ENCODE measurements at places on chromosomes 3 and 15. TPM values are rescaled to one million over a fixed set of nuclear protein-coding genes. Genes with fewer than 3 reads are reported as not detected.

- no peak for DNase-seq
Measured at GRCh38 chr15:29674661-29675533, 147.4 kb downstream of the TJP1 start.

DNA sequence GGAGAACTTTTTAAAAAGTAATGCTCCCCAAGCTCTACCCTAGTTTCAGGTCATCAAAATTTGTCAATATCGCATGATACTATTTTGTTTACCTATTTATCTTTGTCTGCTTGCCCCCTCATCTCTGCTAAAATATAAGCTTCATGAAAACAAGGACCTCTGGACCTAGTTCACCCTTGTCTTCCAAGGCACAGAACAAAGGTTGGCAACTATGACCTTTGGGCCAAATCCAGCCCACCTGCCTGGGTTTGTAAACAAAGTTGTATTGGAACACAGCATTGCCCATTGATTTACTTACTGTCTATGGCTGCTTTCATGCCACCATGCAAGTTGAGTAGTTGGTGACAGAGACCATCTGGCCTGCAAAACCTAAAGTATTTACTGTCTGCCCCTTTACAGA is 462.2 kb upstream of the SUCLG2 start:
- no peak for DNase-seq

DNA sequence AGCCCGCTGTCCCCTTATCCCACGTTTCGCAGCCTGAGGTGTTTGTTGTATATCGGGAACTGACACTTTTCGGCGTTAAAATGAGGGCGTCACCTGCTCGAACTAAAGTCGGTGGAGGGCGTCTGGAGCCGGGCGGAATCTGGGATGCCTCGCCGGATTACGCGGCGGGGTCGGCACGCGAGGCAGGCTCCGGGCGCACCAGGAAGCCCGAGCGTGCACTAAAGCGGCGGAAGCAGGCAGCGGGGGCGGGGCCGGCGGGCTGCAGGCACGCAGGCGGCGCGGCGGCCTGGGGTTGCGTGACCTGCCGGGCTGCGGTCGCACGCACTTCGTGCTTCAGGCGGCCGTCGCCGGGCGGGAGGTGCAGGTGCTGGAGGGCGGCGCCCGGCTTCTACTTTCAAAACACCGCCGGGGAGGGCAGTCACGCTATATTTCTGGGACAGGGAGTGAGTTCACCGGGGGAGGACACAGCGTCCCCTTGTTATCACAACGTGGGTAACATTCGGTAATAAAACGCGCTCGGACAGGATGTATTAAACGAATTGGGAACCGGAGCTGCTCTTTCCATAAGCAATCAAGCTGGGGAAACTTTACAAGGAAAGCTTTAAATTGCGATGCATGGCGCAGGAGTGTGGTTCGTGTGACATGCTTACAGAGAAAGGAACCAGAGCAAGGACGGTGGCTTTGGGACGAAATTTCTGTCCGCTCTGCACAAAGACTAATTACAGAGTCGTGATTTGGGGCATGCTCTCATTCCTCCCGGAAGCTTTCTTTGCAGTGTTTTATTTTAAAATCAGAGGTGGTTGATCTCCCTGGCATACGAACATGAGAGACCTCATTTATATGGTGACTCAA is 9.1 kb upstream of the LEKR1 start:
- DNase-seq, result peak; percentile 59

GRCh38 chr3:126208606-126209256 is 28.3 kb upstream of the ALDH1L1 start:
- peak; percentile 73 for DNase-seq

- DNase-seq, result no peak
Measured at GRCh38 chr3:194689493-194689944, 3.8 kb downstream of the FAM43A start.

GRCh38 chr3:72836923-72837322 is 11.3 kb downstream of the SHQ1 start:
- DNase-seq, result peak; percentile 75

- DNase-seq, result no peak
Measured at GRCh38 chr15:61528581-61528910, 299.4 kb upstream of the RORA start.

GRCh38 chr3:71733319-71733718 is 8.1 kb upstream of the EIF4E3 start:
- DNase-seq, result no peak

DNA sequence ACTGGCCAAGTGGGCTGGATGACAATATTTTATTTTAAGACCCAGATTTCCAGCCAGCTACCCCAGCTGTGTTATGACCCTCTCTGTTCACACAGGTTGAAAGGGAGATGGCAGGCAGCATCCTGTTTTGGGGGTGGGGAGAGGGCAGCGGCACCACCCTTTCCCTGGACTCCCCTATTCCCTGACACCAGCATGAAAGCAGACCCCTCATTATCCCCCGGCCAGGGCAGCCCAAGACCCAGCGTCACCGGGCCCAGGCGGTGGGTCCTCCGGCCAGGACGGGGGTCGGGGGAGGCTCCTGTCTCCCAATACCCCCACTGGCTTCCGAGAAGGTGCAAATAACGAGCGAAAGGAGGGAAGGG is 127.6 kb upstream of the MEF2A start:
- no peak for DNase-seq

- no peak for DNase-seq
Measured at GRCh38 chr3:155745795-155746550, 1.1 kb upstream of the PLCH1 start.

GRCh38 chr3:143337387-143337786 is 217.8 kb downstream of the CHST2 start:
- DNase-seq, result no peak

DNA sequence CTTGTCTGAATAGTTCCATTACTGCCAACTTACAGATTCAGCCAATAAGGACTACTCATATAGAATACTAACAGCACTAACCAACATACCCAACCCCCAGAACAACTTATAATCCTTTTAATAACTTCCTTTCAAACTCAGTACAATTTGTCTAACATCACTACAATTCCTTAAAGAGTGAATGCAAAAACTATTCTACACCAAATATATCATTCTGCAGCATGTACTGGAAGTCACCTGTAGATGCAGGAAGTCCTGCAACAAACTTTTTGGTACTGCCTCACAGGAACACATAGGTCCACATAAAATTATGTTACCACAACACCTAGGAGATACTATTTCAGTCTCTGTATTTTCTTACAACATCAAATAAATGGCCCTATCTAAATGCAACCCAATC is 2.1 kb downstream of the CCNL1 start:
- DNase-seq, result no peak

DNA sequence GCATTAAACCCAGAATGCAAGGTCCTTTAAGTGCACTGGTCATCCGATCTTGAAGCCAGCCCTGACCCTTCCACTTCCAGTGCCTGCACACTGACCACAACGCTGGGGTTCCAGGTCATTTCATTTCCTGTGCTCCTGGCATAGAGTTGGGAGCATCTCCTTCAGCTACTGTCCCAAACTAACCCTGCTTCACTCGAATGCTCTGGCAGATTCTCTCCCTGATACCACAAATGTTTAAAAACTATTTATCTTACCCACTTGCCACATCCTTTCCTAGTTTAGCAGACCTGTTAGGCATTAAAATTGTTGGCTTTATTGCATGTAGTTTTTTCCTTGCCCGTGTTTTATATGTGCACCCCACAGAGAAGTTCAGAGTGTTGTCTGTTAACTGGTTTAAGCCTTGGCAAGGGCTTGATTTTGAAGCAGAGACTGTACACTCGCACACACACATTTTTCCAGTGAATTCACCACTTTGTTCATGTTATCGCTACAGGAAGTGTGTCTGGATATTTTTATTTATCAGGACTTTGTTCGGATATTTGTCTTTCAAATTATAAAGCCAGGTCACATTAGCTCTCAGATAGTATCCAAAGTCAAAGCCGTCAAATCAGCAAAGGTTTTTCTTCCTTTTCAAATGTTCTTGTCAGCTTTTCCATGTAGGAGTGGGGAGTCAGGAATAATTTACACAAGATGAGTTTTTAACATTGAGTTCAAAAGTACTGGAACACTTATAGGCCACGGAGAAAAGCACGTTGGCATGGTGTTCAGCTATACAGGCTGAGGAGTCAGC is 77.3 kb downstream of the ABI3BP start:
- no peak for DNase-seq

DNA sequence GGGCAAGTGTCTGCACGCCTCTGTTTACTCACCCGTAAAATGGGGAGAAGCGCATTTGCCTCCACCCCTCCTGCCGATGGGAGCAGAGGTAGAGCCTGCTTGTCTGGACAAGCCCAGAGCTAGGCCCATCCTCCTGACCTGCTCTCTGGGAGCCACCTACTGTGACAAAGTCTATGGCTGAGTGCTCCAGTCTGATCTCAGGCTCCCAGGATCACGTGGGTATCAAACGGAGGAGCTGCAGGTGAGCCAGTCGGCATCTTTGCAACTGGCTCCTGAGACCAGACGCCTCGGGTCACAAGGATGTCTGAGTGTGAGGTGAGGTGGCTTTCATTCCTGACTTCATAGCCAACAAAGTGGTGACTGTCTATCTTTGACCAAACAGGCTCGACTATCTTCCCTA is 2.1 kb upstream of the ALDH1A3 start:
- DNase-seq, result no peak

- DNase-seq, result no peak
Measured at GRCh38 chr3:130772129-130772528, 25.5 kb upstream of the PIK3R4 start.

DNA sequence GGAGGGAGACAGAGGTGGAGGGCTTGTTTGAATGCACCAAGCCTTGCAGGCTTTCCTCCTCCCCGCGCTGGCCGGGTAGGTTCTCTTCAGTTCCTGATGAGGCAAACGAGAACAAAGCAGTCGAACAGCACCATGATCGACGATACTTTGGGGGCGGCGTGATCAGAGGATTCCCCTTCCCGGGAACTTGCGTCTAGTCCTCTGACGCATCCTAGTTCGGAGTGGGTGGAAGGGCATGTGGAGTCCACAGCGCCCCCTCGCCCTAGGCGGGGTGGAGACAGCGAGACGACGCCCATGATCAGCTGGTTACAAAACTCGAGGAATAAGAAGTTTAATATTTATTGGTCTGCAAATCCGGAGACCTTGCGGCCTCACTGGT is 452 bp upstream of the SV2B start:
- no peak for DNase-seq

GRCh38 chr3:190738636-190739155 is 123.8 kb downstream of the GMNC start:
- no peak for DNase-seq

DNA sequence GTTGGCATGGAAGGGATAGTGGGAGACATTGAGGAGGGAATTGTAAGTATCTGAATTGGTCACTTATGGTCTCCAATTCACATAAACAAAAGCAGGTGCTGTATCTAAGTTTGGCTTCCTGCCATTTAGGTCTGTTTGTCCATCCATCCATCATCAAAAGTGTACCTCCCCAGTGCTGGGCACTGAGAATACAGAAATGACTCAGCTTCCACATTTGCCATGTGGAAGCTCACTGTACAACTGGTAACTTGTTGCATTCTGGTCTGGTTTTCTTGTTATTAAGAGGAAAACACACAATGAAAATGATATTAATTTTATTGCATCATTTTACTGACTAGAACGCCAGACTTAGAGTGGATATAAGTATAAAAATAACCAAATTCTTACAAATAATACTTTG is 30.9 kb upstream of the MUC13 start:
- DNase-seq, result no peak

GRCh38 chr15:30906366-30906765 is 2.7 kb downstream of the FAN1 start:
- DNase-seq, result no peak

DNA sequence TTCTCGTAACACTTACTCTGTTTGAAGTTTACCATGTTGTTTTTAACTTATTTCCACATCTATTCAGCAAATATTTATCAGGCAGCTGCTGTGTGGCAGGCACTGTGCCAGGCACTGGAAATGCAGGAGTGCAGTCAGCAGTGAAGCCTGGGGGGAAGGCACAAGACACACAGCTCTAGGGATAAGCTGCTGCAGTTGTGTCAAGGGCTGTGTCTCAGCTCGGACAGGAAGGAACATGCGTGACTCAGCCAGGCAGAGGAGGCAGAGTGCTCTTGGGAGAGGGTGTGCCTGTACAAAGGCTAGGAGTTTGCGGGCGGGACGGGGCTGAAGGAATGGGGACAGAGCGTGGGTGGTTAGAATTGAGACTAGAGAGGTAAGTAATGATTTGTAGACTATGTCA is 24.7 kb downstream of the LYSMD4 start:
- peak; percentile 61 for DNase-seq

DNA sequence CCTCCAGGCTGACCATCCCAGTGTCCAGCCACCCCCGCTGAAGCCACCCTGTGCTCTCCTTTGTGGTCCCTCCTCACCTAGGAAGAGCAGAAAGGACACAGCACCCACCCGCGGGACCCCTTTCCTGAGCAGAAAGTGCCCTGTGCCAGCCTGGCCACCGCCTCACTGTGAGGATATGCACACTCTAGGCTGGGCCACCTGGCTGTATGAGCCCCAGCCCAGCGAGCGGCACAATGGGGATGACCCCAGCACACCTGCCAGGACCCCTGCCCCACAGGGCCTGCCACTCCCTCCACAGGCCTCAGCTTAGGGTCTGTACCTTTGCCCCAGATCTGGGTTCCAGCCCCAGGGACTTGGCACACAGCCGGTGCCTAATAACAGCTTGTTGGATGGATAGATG is 47.9 kb upstream of the FURIN start:
- DNase-seq, result no peak

- no peak for DNase-seq
Measured at GRCh38 chr3:136842294-136842693, 19.7 kb upstream of the NCK1 start.

GRCh38 chr3:119636891-119637611 is 23.3 kb downstream of the POPDC2 start:
- no peak for DNase-seq

GRCh38 chr3:172980849-172981248 is 160.2 kb downstream of the SPATA16 start:
- DNase-seq, result no peak

GRCh38 chr3:197404030-197404429 is 105.6 kb upstream of the DLG1 start:
- no peak for DNase-seq

GRCh38 chr15:78322724-78323521 is 17.2 kb upstream of the CRABP1 start:
- DNase-seq, result no peak

DNA sequence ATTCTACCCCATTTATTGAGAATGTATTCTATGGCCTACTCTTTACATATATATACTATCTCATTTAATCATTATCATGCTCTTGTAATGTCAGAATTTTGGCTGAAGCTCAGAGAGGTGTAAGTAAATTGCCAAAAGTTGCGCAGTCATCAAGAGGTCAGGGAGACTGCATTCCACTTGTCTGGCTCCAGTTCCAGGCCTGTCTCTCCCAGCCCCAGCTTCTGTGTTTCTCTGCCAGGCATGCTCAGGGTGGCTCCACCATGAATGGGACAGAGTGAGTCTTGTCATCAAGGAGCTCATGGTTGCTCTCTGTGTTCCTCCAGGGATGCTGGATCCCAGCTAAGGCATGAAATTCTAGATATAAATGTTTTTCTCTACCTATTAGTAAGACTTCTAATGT is 635.1 kb upstream of the MDFIC2 start:
- DNase-seq, result no peak

Gene AQP9
- 1.3 TPM for total RNA-seq

Gene ST3GAL6
- 22.1 TPM for total RNA-seq

Gene FBN1
- 83.2 TPM for total RNA-seq

Gene P2RY13
- total RNA-seq, result 6.9 TPM

Gene CKMT1A
- total RNA-seq, result 0.66 TPM

Gene TRIM42
- not detected for total RNA-seq

Gene UBA7
- 50.5 TPM for total RNA-seq

Gene LOXL1
- 5.6 TPM for total RNA-seq

Gene LRRC3B
- total RNA-seq, result not detected

Gene ATP13A5
- not detected for total RNA-seq

Gene SEMA5B
- total RNA-seq, result 0.15 TPM

Gene GOLGA8M
- total RNA-seq, result 5.0 TPM

Gene SIDT1
- total RNA-seq, result 3.8 TPM

Gene FETUB
- not detected for total RNA-seq
